ENCODE measurements at places on chromosomes 3 and 15. TPM values are rescaled to one million over a fixed set of nuclear protein-coding genes. Genes with fewer than 3 reads are reported as not detected.
A peak's percentile ranks its signal among the peaks of the same experiment; 100 is the strongest.

Gene HGD
- not detected for total RNA-seq

Gene TMEM158
- 0.31 TPM for total RNA-seq

Gene C3orf20
- total RNA-seq = not detected

- no peak for DNase-seq
Observed at GRCh38 chr3:163541629-163542028, 1536.7 kb downstream of the SI start.

GRCh38 chr3:21803604-21804003 lies 52.6 kb upstream of the ZNF385D start:
- DNase-seq = no peak

DNA sequence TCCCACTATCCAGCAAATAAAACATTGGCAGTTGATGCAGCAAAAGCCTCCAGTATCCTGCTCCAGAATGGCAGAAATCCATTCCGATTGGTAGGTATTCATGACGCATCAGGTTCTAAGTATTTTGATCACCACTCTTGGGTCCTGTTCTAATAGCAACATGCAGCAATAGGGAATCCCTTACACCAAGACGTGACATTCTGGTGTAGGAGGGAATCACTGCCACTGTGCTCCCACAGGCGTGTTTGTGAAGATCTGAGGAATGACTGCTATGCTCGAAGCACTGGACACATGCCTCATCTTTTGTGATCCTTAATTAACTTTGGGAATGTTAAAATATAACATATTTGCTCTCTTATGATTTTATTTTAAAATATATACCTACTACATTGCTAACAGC lies 552.9 kb downstream of the MECOM start:
- no peak for DNase-seq

- no peak for DNase-seq
Observed at GRCh38 chr3:8681349-8681748, 36.8 kb upstream of the SSUH2 start.

GRCh38 chr15:60548101-60548500 lies 69.2 kb upstream of the ICE2 start:
- DNase-seq = no peak

DNA sequence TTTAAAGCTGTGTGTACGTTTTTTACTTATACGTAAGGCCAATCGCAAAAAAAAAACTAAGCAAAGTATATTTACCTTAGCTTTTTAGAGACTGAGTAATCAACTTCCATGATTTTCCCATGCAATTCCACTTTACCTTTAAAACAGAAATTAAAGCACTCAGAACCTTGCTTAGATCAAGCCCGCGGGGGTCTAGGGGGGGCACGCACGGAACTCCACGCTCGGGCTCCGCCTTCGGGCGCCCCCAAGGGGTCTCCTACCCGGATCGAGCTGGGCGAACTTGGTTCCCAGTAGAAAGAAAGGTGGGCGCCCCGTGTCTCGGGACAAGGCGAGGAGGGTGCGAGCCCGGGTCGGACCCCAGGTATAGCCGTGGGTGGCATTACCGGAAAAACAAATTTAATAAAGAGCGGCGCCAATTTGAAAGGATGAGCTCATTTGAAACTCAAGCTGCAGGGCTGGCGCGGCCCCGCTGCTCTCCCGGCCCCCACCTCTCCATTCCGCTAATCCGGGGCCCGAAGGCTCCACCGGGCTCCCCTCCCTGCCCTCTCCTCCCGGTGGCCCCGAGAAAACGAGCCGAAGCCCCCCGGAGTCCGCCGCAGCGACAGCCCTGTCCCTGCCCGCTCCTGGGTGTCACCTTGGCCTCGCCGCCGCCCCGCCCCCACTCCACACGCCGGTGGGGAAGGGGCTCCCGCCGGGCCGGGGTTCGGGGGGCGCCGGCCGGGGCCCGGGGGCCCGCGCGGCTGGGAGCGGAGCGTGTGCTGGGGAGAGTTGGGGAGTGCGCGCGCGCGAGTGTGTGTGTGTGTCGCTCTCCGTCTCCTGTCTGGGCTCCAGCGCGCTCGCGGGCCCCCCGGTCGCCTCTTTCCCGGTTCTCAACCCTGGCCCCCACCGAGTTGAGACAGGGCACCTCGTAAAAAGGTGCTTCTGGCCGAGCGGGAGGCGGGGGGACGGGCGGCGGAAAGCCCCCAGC lies 1.5 kb downstream of the IGF2BP2 start:
- DNase-seq = peak; percentile 51

DNA sequence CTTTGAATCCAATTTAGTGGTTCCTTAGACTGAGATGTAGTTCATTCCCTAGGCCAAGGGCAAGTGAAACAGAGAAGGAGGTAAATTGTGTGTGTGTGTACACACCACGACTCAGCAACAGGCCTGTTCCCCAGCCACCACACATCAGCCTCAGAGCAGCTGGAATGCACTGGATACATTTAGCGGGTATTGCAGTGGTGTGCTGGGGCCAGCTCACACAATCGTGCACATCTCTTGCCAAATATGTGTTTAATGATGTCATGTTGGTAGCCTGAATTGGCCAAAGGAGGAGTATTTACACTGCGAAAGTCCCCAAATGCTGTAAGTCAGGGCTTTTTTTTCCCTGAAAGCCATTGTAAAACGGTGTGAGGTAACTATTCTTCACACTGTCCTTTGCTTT lies 82.3 kb downstream of the RBPMS2 start:
- peak; percentile 60 for DNase-seq

- DNase-seq = no peak
Observed at GRCh38 chr3:144390786-144391185, 419.2 kb downstream of the DIPK2A start.

GRCh38 chr15:99454107-99454809 lies 111.5 kb upstream of the MEF2A start:
- no peak for DNase-seq

DNA sequence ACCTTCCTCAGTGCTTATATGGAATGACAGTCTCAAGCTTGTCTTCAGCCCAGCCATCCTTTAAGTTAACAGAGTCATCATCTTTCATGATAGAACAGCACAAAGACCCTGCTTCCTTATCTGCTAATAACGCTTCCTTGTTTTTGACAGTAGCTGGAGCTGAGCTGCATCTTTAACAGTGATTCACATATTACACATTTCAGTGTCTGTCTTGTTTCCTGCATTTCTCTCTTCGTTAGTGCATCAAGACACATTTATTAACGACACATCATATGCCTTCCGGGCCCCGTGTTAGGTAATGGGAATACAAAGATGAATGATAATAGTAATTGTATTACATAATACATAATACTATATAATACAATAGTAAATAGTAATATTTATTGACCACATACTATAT lies 30.2 kb upstream of the GREM1 start:
- DNase-seq = no peak

DNA sequence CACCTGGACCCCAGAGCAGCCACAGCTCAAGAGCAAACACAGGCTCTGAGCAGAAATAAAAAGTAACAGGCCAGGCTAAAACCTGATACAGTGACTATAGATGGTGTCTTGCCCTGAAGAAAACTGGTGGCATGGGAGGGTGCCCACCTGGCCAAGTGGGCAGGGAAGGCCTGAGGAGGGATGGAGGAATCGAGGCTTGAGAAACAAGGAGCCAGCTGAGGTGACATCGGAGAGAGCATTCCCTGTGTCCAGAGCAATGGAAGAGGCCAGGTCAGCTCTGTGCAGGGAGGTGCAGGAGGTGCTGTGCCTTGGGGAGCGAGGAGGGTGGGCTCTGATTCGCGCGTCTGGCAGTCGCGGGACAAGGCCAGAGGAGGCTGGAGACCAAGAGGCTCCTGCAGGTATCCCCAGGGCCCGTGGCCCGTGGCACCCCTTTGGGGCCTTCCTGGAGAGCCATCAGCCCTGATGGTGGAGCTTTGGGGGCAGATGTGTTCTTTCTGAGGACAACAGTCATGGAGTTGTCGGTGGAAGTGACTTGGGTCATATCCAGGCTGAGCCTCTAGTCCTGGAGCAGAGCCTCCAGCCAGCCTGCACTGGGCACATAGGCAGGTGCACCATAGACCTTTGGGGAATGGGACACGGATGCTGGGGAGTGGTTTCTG lies 56.1 kb downstream of the PLXNA1 start:
- DNase-seq = no peak

- DNase-seq = peak; percentile 64
Observed at GRCh38 chr15:80242132-80242769, 9.8 kb downstream of the CTXND1 start.

GRCh38 chr15:41585127-41586047 lies 26.4 kb downstream of the TYRO3 start:
- DNase-seq = peak; percentile 51

DNA sequence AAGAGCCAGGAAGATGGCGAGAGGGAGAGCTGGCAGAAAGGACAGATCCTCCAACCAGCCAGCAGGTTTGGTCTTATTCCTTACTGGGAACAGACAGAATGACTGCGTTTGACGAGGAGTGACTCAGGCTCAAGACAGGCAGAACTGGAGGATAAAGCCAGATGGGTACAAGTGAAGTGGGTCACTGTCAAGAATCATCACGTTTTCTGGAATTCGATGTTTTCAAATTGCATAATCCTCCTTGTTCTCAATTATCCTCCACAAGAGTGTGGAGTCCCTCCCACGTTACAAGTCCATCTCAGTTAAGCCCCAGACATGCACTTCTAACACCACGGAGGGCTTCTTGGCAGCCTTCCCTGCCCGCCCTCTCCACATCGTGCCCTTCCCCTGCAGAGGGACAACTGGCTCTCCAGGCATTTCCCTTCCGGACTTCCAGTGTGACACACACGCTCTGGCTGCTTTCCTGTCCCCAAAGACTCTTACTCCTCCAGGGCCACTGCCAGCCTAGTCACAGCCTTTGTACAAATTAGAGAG lies 183.1 kb downstream of the CHST2 start:
- DNase-seq = peak; percentile 85

- no peak for DNase-seq
Observed at GRCh38 chr15:76470691-76471090, 134.1 kb downstream of the ISL2 start.

DNA sequence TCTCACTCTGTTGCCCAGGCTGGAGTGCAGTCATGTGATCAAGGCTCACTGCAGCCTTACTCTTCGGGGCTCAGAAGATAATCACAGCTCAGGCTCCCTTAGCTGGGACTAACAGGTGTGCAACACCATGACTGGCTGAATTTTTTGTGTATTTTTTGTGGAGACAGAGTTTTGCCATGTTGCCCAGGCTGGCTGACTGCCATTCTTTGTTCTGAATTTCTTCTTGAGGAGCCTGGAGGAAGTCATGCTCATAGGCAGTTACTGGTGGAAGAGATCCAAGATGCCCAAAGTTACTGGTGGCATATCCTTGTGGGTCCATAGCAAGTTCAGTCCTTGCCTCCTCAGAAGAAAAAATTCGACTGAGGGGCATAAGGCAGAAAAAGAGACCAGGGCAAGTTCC lies 16.6 kb upstream of the UBP1 start:
- DNase-seq = no peak

DNA sequence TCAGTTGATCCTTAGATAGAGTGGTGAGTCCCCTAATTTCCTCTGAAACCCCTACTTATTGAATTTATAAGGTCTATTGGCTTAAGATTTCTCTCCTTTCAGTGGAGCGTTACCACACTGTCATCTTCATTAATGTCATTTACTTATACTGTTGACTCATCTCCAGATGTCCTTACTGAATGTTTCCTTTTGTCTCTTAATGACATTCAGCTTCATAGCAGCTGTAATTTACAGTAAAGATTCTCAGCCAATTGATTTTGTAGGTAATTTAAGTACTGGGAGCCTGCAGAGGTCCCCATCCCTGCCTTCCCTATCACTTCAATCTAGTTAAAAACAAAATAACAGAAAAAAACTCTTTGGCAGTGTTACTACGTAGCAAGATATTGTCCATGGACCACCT lies 18.8 kb downstream of the STX19 start:
- DNase-seq = no peak
